CD4-positive, alpha-beta T cell treated with Interleukin-10 for 1 hour (primary cell): ENCODE measurements at places on chromosomes 7 and 10.

GRCh38 chr7:119197172-119197876 is 972.8 kb downstream of the ANKRD7 start:
- no peak for DNase-seq

DNA sequence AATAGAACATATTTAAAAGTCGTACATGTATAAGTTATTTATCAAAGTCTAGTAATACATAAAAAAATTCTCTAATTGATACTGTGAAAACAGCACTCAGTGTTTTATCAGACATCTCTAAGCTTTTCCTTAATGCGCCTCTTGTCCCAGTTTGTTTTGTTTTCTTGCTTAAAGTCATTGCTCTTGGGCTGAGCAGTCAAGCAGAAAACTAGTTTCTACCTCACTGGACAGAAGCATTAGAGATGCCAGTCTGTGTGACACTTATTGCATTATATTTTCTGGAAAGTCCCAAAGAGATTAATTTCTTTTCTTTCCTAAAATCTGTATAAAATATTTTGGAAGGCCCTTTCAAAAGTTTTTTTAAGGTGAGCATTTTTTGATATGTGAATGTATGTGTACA is 236.2 kb downstream of the PCLO start:
- DNase-seq = no peak

- DNase-seq = no peak
Observed at GRCh38 chr10:110613341-110613995, 30.7 kb upstream of the RBM20 start.

- DNase-seq = no peak
Observed at GRCh38 chr10:18473424-18474117, 177.8 kb downstream of the NSUN6 start.

- DNase-seq = no peak
Observed at GRCh38 chr7:47587351-47587750, 5.4 kb upstream of the TNS3 start.

DNA sequence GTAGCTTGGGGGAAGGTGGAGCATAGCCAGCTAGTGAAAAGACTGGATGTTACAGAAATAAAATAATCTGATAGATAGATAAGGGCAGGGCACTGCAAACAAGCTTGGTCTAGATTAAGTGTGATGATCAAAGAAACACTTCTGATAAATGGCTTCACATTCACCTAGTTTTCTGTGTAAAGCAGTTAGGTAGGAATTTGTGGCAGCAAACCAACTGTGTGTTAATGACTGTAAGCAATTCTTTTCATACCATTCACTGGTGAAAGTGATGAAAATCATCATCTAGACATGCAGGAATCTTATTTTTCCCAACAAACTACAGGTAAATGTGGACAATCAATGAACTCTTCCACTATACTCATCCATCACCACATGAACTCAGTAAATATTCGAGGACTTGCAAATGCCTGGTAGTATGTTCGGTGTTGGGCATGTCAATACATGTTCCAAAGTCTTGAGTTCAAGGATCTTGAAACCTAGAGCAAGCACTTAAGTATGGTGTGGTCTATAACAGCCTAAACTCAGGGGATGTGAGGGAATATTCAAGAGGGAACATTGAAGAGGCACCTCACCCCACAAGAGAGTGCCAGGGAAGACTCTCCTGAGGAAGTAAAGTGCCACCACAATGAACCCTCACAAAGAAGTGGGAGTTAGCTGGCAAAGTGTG is 20.5 kb downstream of the PON3 start:
- DNase-seq = no peak

- DNase-seq = no peak
Observed at GRCh38 chr10:34889004-34889869, 74.1 kb upstream of the PARD3 start.

GRCh38 chr10:21724687-21725367 is 190.8 kb downstream of the MLLT10 start:
- peak; percentile 56 for DNase-seq

DNA sequence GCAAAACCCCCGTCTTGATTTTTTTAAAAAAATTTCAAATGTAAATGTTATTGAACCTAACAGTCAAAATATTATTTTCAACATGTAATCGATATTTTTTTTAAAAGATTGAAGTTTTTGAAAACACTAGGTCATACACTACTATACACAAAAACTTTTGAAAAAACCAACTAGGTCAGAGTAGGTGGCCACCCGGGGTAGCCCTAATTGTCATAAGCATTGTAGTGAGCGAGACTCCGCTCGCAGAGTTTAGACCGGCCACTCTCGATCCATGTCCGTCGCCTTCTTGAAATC is 417 bp downstream of the RFC2 start:
- DNase-seq = no peak

DNA sequence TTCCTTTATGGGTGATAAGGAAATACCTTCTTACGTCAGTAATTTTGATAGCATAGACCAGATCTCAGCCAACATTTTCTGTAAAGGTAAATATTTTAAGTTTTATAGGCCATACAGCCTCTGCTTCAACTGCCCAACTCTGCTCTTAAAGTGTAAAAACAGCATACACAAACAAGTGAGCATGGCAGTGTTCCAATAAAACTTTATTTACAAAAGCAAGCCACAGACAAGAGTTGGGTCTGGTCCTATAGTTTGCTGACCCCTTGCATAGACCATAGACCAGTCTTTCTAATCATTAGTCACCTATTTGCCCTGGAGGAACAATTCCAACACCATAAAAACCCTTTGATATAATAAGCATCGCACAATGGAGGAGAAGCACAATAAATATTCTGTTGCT is 398.8 kb downstream of the SFMBT2 start:
- no peak for DNase-seq

DNA sequence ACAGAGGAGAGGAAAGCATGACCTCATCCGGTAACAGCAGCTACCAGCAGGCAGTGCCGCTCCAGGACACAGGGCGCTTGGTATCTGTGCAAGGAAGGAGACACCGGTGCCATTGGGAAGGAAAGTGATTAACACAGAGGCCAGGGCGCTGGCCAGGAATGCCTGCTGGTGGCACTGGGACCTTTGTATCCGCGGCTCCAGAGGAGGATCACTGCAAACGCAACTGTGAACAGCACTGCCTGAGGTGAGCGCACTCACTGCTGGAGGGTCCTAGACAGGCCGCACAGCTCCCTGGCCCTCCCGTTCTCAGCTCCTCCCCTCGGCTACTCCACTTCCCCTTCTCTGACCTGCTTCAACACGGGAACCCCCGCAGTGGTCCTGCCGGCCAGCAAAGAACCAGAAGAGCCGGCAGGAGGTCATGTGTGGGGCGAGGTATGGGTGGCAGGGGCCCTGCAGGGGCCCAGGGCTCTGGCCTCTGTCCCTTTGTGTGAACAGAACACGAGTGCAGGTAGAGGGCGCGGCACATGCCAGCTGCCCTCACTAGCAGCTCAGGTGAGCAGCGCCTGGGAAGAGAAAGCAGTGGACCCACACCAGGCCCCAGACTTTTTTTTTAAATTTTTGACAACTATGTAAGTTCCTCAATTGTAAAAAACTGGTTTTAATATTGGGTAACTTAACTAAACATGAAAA is 107.6 kb downstream of the VIPR2 start:
- DNase-seq = no peak

GRCh38 chr10:27052656-27053055 is 47.6 kb downstream of the ANKRD26 start:
- no peak for DNase-seq

DNA sequence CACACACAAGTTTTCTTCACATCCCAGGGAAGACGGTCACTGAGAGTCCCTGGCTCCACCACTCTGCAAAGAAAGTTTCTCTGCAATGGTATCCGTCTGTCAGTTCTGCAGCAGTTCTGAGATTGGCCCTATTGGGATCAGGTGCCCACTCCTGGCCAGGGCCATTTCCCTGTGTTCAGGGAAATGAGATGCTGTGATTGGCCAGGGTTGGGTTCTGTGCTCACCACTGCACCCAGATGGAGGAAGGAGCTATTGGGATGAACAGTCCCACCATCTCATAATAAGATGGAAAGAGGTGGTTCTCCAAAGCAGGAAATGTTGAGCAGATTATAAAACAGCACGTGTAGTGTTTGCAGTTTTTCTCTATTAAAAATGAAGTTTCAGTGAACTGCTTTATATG is 13.3 kb upstream of the PIP4K2A start:
- no peak for DNase-seq

GRCh38 chr7:30286749-30287148 is 2.4 kb downstream of the ZNRF2 start:
- no peak for DNase-seq

DNA sequence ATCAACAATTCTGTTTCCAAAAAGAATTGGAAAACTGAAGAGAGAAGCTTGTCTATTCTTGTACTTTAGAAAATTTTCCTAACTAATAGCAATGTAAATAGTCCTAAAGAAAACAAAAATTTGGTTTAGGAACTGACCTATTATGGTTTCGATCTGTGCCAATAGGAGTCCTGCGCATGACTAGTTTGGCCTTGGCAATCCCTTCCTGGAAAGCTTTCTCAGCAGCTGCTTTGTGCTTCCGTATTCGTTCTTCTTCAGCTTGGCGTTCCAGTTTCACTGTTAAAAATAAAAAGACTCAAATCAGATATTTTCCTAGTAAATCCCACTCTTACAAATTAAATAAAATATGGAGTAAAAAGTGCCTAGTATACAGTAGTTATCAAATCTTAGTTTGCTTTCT is 36.6 kb downstream of the FZD9 start:
- no peak for DNase-seq

GRCh38 chr7:20786049-20786412 is 655 bp downstream of the SP8 start:
- DNase-seq = no peak
